ENCODE measurements at places on chromosomes 12 and 14.

- no peak for DNase-seq
Observed at GRCh38 chr14:67971627-67972625, 152.3 kb downstream of the RAD51B start.

DNA sequence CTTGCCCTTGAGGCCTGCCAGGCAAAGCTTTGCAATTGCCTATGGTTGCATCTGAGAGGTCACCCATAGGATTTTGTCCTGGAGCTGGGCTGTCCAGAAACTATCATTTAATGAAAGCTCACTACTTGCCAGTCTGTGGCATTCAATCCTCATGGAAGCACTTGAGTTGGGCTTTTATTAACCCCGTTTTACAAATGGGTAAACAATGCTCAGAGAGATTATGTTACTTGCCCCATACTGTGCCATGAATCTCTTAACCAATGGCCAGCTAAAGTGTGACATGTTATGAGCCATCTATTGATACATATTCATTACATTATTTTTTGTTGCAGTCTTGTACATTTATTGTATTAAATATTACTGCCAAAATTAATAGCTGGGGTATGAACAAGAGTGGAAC lies 35.9 kb downstream of the PDZRN4 start:
- DNase-seq: no peak

- no peak for DNase-seq
Observed at GRCh38 chr14:61213191-61213621, 67.9 kb downstream of the TMEM30B start.

DNA sequence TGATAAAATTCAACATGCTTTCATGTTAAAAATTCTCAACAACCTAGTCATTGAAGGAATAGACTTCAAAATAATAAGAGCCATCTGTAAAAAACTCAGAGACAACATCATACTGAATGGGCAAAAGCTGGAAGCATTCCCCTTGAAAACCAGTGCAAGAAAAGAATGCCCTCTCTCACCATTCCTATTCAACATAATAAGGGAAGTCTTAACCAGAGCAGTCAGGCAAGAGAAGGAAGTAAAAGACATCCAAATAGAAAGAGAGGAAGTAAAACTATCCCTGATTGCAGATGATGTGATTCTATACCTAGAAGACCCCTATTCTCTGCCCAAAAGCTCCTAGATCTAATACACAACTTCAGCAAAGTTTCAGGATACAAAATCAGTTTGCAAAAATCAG lies 52.9 kb downstream of the APOBEC1 start:
- DNase-seq: no peak

GRCh38 chr12:128381541-128381940 lies 114.6 kb downstream of the TMEM132C start:
- no peak for DNase-seq

GRCh38 chr14:61388173-61388975 lies 67.0 kb downstream of the PRKCH start:
- peak; percentile 9 for DNase-seq

DNA sequence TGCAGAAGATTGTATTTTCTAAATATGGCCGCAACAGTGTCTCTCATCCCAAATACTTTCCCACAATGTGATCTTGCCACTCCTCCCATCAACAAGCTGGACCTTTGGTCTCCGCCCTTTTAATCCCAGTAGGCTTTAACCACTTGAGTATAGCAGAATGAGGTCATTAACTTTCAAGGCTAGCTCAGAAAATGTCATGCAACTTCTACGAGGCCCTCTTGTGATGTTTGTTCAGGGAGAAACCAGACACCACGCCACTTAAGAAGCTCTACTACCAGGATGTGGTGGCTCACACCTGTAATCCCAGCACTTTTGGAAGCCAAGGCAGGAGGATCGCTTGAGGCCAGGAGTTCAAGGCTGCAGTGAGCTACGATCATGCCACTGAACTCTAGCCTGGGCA lies 20.1 kb upstream of the OR6J1 start:
- DNase-seq: no peak

- no peak for DNase-seq
Observed at GRCh38 chr12:27751386-27752047, 28.5 kb upstream of the KLHL42 start.

DNA sequence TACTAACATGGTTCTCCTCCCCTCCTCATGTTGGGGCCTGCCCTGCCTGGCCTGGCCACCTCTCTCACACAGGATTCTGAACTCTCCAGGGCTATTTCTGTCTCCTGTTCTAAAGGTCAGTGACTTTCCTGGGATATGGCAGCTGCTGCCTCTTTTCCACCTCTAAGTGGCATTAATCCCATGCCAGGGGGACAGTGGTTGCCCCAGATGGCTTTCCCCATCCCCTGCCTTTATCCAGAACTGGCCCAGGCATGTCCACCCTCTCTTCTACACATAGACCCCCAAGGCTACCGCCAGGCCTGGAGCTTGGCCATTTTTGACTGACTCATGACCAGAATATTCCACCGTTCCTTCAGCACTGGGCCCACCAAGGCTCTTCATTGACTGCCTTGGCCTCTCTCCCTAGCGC lies 90.4 kb downstream of the IRF2BPL start:
- DNase-seq: no peak

- no peak for DNase-seq
Observed at GRCh38 chr12:103833095-103833775, 7.8 kb downstream of the NT5DC3 start.

GRCh38 chr12:53217931-53218307 lies 10.9 kb upstream of the ITGB7 start:
- no peak for DNase-seq

- DNase-seq: peak; percentile 28
Observed at GRCh38 chr12:128830505-128830893, 6.7 kb upstream of the SLC15A4 start.

DNA sequence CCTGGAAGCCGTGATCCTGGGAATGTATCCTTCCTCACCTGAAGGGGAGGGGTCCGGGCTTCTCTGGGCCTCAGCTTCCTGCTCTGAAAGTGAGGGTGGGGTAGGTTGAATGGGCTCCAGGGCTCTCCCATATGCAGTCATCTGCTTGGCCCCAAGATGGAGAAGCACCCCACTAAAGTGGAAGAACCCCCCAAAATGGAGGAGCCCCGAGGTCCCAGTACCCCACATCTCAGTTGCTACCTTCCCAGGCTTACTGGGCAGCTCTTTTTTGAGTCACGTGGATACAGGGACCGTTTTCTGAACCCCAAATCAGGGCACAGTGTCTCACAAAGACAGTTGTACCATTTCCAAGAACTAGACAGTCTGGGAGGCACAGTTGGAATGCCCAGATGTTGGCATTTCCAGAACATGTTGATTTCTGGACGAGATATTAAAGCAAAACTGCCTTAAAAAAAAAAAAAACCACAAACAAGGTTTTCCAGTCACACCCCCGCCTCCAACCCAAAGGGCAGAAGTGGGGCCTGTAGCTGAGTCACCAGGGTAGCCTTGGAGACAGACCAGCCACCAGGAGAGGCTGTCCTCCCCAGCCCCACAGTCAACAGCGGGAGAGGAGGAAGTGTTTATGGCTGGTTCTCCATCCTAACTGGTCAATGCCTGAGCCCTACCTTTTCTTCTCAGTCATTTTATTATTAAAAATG lies 12.1 kb downstream of the VASH1 start:
- peak; percentile 68 for DNase-seq

GRCh38 chr12:56150563-56150962 lies 1.8 kb upstream of the MYL6B start:
- no peak for DNase-seq

GRCh38 chr12:113082486-113083148 lies 26.1 kb downstream of the DTX1 start:
- DNase-seq: no peak

- DNase-seq: no peak
Observed at GRCh38 chr12:11397366-11397765, 2.0 kb upstream of the PRB2 start.

GRCh38 chr12:54068418-54069070 lies 14.9 kb downstream of the HOXC4 start:
- no peak for DNase-seq

DNA sequence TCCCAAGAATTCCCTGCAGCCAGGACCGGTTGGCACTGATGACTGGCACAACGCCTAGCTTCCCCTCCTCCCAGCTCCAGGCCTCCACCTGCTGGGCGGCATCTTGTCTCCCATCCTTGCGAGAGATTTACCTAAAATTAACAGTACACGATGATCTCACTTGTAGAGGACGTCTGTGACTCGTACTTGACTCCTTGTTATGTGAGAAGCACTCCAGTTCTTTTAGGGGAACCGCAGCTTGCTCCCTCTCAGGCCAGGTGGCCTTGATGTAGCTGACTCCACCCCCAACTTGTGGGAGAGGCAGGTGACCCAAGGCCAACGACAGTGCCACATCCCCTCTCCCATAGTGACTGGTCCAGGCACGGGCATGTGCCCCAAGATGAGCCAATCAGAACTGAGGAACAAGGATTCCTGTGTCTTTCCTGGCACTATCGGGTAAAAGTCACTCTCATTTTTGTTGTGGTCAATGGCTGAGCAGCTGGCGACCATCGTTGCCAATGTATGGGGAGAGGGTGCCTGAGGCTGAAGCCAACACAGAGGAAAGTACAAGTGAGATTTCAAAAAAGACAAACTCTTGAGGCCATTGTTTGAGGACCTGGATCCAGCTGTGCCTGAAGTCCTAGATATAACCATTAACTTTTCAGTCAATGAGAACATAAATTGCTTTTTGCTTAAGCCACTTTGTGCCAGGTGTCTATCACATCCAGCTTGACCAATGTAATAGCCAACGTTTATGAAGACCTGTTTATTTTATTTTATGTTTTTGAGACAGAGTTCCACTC lies 208.7 kb downstream of the RBM19 start:
- DNase-seq: no peak

- DNase-seq: no peak
Observed at GRCh38 chr12:30111719-30112118, 328.0 kb upstream of the TMTC1 start.

DNA sequence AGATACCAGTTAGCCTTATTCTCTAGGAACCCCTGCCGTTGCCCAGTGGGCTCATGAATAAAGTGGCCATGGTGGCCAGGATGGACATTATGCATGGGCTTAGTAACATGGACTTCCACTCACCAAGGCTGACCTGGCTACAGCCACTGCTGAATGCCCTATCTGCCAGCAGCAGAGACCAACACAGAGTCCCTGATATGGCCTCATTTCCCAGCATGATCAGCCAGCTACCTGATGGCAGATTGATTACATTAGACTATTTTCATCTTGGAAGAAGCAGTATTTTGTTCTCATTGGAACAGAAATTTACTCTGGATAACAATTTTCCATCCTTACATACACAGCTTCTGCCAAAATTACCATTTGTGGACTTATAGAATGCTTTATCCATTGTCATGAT lies 16.2 kb upstream of the LPCAT3 start:
- no peak for DNase-seq

DNA sequence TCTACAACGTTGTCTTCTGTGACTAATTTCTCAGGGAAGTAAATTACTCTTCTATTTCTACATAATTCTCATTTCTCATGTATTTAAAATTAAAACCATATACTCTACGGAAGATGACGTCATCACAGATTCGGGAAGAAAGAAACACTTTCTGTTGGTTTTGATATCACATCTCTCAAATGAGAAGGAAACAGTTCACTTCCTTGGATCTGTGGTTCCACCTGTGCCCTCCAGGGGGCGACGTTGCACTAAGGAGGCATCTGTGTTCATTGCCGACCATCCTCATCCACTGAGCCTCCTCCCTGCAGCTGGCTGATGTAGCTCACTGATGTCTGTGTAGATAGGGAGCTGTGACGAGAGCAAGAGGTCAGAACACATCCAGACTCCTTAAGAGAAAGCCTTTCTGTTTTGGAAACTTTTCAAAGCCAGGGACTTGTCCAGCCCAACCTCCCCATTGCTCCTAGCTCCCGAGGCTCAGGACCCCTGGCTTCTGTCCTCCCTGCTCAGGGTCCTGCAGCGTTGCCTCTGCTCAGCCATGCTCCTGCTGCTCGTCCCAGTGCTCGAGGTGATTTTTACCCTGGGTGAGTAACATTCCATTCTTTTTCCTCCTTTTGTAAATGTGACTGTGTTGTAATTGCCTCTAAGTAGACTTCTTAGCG lies 172.7 kb upstream of the OR4E1 start:
- DNase-seq: peak; percentile 61

DNA sequence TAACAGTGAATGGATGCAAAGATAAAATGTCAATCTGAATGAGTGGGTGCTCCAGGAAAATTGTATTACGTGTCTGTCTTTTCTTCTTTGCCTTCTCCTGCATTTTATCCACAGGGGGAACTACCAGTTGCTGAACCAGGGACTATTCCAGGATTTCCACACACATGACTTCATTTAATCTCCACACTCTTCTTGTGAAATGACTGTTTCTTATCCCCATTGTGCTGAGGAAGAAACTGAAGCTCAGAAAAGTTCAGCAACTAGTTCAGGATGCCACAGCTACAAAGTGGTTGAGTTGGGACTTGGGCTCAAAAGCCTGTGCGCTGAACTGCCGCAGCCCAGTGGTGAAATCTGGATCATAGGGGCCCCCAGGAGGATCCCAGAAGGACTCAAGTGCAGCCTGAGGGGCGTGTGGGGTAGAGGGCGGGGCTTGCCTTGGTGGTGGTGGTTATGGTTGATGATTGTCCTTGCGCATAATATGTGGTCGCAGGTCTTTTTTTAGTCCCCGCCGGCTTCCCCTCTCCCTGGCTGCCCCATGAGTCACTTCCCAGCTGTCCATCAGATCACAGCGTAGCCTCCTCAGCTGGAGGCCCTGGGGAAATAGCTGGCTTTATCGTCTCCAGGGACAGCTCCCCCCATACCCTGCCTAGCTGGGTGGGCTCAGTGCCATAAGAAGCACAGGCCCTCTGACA lies 235.2 kb upstream of the CRY1 start:
- peak; percentile 45 for DNase-seq

DNA sequence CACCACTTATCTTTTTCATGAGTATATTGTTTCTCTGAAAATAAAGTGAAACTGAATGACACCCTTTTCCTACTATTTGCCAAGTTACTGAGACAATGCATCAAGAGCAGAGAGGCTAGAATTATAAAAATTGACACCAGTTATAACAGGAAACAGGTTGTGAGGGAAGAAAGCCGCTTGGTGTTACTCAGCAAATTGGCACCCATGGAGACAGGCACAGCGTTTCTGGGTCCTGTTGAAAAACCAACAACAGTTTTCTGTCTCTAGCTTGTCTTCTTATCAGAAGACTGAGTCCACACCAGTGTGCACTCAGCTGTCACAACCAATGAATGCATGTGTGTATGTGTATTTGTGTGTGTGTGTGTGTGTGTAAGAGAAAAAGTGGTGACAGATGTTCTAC lies 267.7 kb downstream of the KCNH5 start:
- no peak for DNase-seq

DNA sequence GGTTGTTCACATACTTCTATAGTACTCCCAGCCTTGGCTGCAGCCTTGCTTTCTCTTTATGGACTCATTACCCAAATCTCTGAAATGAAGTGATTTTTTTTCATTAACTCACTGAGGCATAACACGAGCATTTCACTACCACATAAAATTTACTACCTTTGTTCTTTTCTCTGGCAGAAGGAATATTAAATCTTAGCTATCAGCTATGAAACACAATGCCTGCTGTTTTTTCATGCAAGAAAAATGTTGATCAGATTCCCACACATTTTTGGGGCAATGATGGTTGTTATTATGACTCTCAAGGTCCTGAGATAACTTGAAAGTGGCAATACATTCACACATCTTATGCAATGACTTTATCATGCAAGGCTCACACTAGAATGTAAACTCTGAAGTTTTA lies 225.3 kb upstream of the ATP2B1 start:
- DNase-seq: no peak

Data from CD4-positive, alpha-beta T cell treated with Interferon gamma for 1 hour (primary cell).